ENCODE measurements at places on chromosomes 6 and 20. TPM values are rescaled to one million over a fixed set of nuclear protein-coding genes. Genes with fewer than 3 reads are reported as not detected.

Gene GSTA2
- total RNA-seq = not detected

GRCh38 chr20:47577314-47577713 lies 75.6 kb downstream of the NCOA3 start:
- H3K4me1 ChIP-seq = peaks cover 8% of the 10 kb centered on the region
- DNase-seq = no peak
- no peaks in the 10 kb centered on the region for H3K36me3 ChIP-seq
- H3K27ac ChIP-seq = peak overlapping the region; percentile 79

GRCh38 chr6:44868910-44869309 lies 459.2 kb upstream of the RUNX2 start:
- no peaks in the 10 kb centered on the region for H3K36me3 ChIP-seq
- no peak for DNase-seq
- H3K4me1 ChIP-seq = no peaks in the 10 kb centered on the region
- H3K27ac ChIP-seq = no peak overlapping the region
- H3K4me3 ChIP-seq = no peak overlapping the region

DNA sequence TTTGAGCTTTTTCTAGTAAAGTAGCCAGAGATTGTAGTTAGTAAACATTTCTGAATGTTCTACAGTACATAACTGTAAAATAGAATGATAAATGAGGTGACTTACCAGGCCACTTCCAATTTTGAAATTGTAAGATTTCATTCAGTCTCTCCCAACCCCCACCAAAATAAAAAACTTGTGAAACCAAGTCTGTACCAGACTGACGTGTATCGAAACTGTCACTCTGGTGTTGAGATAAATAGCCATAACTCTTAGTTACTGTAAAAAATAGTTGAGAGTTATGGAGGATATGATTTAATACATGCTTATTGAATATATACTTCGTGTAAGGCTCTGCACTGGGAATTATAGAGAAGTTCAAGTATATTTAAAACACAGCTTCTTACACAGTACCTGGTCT lies 455.7 kb downstream of the PLCB1 start:
- no peak overlapping the region for H3K27ac ChIP-seq
- no peaks in the 10 kb centered on the region for H3K36me3 ChIP-seq
- DNase-seq = no peak
- H3K27me3 ChIP-seq = no peaks in the 10 kb centered on the region
- no peaks in the 10 kb centered on the region for H3K4me1 ChIP-seq
- H3K4me3 ChIP-seq = no peak overlapping the region

Gene LHFPL5
- not detected for total RNA-seq

GRCh38 chr6:135062735-135063134 lies 8.1 kb upstream of the HBS1L start:
- H3K4me1 ChIP-seq = no peaks in the 10 kb centered on the region
- H3K27me3 ChIP-seq = no peaks in the 10 kb centered on the region
- H3K4me3 ChIP-seq = no peak overlapping the region
- no peak for DNase-seq
- no peak overlapping the region for H3K27ac ChIP-seq
- H3K36me3 ChIP-seq = no peaks in the 10 kb centered on the region

DNA sequence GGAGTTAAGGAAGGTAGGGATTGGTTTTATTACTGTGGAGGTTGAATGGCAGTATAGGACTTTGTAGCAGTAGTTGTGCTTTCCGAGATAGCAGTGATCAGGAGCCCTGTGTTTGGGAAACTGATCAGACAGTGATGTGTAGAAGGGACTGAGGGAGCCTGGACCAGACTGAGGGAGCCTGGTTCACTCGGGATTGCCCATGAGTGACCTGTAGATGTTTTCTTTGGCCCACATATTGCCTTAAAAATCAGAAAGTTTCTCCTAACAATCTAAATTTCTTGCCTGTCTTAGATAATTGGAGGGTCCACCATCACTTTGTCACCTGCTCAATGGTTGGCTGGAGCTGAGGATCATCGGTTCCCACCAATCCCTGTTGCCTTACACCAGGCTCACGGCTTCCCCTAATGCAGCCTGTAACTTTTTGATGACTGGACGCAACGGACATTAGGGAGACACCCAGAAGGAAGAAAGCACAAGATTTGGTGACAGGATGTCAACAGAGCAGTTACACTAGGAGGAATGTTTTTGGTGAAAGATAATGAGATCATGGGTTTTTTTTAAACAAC lies 1.1 kb downstream of the CDS2 start:
- H3K36me3 ChIP-seq = no peaks in the 10 kb centered on the region
- DNase-seq = no peak
- peak overlapping the region; percentile 87 for H3K27ac ChIP-seq
